ENCODE measurements at places on chromosomes 2 and 18.

- peak; percentile 12 for DNase-seq
These were observed 102.4 kb downstream of the CACNB4 start for GRCh38 chr2:151996243-151997003.

DNA sequence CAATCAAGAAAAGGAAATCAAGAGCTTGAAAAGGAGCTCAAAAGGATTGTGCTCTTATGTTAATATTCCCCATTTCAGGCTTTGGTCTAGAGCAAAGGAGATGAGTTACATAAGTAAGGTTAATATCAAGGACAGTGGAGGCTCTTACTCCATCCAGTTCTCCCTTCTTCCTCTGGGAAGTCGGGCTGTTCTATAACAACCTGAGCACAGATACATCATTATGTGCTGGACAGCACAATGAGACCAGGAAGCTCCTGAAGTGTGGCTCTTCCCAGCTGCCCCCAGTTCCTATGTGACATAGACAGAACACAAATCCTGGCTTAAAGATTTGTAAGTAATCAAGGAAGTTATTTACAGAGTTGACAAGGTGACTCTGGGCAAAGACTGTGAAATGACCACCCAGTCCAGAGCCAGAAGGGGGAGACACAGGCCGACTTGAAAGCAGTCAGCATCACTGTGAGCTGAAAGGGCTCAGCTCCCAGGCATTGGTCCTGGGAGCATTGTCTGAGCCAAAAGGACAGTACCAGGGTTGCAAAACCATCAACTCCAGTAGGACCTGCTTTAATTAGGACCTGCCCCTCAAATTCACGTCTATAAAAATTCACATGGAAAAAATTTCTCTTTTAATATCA lies 917.6 kb upstream of the ACVR2A start:
- DNase-seq, result peak; percentile 81

DNA sequence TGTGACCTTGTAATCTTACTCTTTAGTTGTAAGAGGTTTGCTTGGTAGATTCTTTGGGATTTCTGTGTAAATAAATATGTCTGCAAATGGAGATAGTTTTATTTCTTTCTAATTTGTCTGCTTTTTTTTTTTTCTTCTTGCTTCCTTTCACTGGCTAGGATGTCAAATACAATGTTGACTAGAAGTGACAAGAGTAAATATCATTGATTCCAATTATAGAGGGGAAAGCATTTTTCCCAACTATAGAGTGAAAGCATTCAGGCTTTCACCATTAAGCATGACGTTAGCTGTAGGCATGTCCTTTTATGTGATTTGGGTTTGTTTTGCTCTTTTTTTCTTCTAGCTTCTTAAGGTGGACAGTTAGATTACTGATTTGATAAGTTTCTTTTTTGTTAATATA lies 191.5 kb downstream of the MCFD2 start:
- DNase-seq, result no peak

- peak; percentile 28 for DNase-seq
These were observed 38.2 kb upstream of the LYPD6B start for GRCh38 chr2:149000158-149000938.

- no peak for DNase-seq
These were observed 126.9 kb upstream of the TRIB2 start for GRCh38 chr2:12589802-12590320.

DNA sequence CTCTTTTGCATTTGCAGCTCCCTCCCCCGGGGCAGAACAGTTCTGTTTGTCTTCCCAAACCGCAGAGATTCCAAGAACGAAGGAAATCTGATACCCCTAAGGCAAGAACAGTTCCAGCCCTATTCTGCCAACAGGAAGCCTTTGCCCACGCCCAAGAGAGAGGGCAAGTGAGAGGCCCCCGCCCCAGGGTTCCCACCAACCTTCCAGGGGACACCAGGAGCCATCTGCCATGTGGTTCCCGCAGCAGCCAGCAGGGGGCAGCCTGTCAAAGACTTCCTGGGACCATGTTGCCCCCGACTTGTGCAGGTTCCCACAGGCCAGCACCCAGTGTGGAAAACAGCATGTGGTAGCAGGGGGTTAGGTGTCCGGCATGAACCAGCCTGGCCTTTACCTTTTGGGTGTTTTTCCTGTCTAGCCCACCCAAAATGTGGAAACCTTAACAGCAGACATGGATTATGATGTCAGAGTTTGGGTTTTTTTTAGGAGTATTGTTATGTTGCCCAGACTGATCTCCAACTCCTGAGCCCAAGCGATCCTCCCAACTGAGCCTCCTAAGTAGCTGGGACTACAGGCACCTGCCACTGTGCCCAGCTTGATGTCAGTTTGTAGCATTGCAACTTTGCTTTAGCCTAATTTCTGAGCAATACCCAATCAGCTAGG lies 21.7 kb upstream of the EFHD1 start:
- DNase-seq, result peak; percentile 70

- DNase-seq, result no peak
These were observed 44.5 kb downstream of the METTL8 start for GRCh38 chr2:171389325-171389724.

GRCh38 chr2:157876066-157876785 lies at the start of gene ACVR1:
Gene ACVR1 (minus strand): TSS chr2:157876330. CDS start chr2:157799493, 76,837 bp downstream.
- peak; percentile 98 for DNase-seq

DNA sequence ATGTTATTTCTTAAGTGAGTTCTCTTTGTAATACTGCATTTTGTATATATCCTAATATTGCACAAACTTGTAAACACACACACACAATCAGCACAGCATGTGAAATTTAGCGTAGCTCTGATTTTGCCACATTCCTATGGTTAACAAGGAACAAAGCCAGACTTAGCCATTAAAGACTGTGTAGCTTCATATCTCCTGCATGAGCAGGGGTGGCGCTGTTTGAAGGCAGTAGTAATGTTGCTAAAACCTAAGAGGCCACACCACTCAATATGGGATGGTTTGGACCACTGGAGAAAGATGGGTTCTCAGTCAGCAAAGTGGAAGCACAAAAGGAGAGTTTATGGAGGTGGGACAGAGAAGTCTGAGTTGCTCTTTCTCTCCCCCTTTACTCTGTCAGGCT lies 61.1 kb upstream of the RND3 start:
- no peak for DNase-seq

DNA sequence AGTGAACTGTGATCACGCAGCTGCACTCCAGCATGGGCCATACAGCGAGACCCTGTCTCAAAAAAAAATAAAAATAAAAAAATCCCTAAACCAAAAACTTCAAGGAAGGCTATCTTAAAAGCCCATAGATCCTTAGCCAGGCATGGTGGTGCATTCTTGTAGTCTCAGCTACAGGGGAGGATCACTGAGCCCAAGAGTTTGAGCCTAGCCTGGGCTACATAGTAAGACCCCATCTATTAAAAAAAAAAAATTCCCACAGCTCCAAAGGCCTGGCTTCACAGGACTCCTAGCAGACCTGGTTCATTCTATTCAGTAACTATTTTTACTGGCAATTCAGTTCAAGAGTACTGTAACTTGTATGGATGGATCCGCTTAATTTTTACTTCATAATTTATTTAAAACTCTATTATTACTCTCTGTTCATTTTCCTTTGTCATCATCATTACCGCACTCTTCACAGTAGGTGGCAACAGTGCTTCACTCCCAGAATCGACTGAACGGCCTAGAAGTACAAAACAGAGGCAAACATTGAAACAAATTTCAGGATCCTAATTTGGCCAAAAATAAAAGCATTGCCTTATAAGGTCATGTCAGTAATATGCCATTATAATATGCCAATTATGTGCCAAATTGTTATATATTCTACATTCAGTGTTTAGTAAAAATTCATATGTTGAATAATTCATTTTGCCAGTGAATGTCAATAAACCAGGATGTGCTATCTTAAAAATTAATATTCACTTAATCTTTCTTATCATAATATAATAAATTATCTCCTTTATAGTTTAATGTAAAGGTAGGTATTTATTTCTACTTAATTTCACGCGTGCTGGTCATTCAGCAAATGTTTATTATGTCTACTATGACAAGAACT lies 14.3 kb upstream of the STAM2 start:
- DNase-seq, result peak; percentile 82

DNA sequence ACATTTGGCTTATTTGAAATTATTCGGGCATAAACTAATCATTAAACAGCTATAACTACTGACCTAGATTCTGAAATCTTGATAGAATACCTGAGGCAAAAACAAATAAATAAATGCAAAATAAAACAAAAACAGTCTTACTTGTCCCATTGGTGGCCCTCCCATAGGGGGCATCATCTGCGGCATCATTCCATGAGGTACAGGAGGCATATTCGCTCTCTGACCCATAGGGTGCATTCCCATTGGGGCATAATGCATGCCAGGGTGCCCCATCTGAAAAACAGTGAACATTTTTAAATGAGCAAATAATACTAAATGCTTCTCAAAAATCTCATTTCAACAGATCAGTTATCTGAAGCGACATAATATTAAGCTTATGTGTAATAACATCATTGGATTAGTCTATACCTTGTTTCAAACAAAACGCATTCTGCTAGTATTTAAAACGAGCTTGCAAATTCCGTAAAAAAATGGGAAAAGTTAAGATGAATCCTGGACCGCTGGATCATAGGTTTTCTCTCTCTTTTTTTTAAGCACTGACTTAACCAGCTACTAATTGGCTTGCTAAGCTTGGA lies 1.3 kb downstream of the PRPF40A start:
- no peak for DNase-seq

DNA sequence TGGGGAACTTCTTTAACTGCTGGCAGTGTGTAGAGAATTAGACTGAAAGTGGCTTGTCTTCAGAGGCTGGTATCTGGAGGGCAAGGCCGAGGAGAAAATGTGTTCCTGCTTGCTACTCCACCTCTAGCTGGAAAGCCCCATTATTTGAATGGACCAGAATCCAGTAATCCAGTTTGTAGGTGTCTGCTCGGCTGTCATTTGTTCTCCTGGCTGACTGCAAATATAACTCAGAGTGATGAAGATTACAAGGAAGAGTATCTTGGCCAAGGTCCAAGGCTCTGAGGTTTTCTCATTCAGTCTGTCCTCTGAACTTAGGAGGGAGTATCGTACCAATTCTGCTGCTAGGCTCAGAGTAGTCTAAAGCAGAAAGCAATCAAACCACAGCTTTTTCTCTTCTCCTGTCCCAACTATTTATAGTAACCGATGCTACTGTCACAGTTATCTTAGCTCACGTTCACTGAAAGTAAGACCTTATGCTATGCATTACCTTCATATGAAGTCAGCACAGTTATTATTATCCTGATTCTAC lies 228.6 kb downstream of the SETBP1 start:
- DNase-seq, result no peak

DNA sequence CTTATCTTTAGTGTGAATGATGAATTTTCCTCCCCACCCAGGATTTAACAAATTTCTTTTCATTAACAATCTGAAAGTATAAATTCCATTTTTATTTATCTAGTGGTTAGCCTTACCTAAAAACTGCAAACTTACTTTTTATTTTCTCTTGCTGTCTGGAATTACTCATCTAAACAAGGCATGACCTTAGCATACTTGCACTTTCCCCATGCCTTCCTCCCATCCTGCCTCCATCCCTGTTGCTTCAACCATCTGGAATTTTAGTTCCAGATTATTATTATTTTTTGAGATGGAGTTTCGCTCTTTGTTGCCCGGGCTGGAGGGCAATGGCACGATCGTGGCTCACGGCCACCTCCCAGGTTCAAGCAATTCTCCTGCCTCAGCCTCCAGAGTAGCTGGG lies 35.6 kb downstream of the GDF7 start:
- no peak for DNase-seq

- no peak for DNase-seq
These were observed 12.2 kb downstream of the SCN2A start for GRCh38 chr2:165251366-165251765.

- DNase-seq, result no peak
These were observed 1.3 kb downstream of the USP34 start for GRCh38 chr2:61469424-61470121.

- DNase-seq, result peak; percentile 76
These were observed 28.1 kb downstream of the TMEM163 start for GRCh38 chr2:134690629-134691215.

GRCh38 chr18:24785019-24785418 lies 324.6 kb downstream of the HRH4 start:
- no peak for DNase-seq

DNA sequence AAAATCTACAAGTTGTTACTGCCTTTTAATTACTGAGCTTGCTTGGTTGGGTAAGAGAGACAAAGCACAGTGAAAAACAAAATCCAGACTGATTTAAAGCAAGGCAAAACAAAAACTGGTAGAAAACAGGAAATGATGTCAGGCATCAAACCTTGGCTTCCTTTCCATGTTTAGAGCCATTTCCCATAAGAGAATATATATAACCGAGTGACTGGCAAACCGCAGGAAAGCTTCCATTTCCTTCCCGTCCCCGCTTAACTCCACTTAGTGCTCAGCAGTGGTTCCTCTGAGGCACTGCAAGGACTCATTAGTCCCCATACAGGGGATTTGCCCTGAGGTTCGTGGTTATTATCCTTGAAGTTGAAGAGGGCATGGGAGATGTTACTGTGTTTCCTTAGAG lies 446.3 kb downstream of the LPIN1 start:
- DNase-seq, result peak; percentile 56

DNA sequence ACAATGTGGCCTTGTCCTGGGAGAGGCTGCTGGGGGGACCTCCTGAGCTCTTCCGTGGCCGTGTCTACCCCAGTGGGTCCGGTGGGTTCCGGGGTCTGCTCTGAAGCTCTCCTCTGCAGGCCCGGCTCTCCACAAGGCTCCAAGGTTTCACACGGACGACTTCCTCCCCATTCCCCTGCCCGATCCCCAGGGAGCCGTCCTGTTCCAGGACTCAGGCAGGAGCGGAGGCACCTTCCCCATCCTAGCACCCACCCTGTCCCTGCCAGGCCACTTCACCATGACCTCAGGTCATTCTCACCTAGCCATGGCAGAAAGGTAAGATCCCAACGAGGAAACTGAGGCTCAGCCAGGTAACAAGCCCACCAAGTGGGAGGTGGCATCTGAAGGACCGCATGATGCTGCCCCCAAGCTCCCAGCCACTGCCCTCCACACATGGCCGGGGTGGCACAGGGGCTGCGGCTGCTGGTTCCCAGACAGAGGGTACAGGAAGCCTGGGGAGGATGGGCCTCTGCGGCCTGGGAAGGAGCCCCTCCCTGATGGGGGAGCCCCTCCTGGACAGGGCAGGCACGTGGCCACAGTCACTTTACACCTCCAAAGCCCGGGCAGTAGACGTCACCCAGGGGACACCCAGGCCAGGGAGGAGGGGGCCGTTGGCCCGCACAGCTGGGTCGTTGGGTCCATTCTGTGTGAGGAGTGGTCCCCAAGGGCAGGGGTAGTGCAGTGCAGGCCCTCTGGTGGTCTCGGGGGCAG lies 274.0 kb downstream of the NDUFA10 start:
- no peak for DNase-seq

GRCh38 chr2:132424526-132425121 lies 8.0 kb downstream of the GPR39 start:
- DNase-seq, result peak; percentile 39

DNA sequence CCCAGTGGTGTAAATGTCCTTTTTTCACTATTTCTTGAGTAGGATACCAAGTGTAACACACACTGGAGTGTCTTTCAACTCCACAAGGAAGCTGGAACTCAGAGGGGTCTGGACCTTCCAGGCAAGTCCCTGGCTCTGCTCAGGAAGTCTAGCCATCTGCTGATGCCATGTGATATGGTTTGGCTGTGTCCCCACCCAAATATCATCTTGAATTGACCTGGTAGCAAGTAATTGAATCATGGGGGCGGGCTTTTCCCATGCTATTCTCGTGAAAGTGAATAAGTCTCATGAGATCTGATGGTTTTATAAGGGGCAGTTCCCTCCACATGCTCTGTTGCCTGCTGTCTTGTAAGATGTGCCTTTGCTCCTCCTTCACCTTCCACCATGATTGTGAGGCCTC lies 99.4 kb upstream of the CDC42EP3 start:
- no peak for DNase-seq

GRCh38 chr2:230762317-230762896 lies 49.8 kb downstream of the CAB39 start:
- peak; percentile 55 for DNase-seq

GRCh38 chr2:105521616-105522015 lies 122.8 kb upstream of the FHL2 start:
- DNase-seq, result no peak
